ENCODE measurements at places on chromosomes 7 and 10.
A peak's percentile ranks its signal among the peaks of the same experiment; 100 is the strongest.

GRCh38 chr10:44042075-44042770, 342.7 kb downstream of the CXCL12 start:
- no peak for DNase-seq

DNA sequence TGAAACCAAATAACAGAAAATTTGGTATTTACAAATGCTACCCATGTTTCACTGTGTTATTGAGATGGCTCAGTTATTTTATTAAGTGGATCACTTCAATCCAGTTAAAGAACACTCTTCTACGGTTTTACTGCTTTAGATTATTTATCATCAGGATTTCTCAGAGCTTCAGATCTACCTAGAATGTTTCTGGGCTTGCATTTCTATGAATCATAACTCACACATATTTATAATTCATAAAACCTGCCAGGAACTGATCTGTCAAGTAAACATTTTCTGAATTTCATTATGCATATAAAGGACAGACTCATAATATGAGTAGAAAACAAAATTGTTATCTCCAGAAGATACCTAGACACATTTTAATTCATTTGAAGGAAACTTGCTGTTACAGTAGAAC, 1172.3 kb upstream of the LRRTM3 start:
- no peak for DNase-seq

GRCh38 chr10:45179691-45180090, 135.7 kb downstream of the OR13A1 start:
- DNase-seq, result peak; percentile 11

GRCh38 chr10:7551950-7552716, 114.6 kb downstream of the ITIH5 start:
- peak; percentile 71 for DNase-seq

GRCh38 chr7:87345962-87346371, 503 bp downstream of the CROT start:
- no peak for DNase-seq

DNA sequence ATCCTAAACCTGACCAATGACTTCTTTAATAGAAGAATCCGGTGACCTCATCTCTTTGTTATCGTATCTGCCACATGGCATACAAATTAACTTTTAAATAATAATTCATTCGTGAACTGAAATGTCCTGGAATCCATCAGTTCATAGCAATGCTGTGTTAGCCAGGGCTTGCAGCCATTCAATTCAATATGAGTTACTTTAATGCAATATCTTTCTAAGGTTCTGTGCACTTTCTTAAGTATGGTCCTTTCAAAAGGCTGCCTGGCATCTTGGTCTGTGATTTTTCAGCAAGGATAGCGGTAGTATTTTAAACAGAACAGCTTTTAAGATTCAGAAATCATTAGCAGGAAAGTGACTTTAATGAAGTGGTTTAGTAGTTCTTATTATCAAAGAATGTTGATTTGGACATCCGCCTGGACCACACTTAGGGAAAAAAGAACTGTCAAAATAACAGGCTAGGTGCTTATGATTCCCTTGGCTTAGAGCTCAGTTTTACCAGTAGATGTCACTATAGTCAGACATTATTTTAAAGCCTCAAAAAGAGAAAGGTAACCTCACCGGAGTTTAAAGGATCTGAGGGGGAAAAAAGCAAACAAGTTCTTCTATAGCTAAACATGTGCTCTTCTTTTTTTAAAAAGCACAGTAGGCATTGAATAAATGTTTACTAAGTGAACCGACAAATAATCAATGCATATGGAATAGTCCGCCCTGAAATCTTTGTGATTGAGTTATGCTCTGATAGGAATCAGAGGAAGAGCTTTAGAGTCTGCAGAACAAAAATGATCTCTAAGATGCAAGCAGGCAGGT, 22.7 kb downstream of the SLC35G1 start:
- no peak for DNase-seq
